ENCODE measurements at places on chromosomes 16 and 17.

DNA sequence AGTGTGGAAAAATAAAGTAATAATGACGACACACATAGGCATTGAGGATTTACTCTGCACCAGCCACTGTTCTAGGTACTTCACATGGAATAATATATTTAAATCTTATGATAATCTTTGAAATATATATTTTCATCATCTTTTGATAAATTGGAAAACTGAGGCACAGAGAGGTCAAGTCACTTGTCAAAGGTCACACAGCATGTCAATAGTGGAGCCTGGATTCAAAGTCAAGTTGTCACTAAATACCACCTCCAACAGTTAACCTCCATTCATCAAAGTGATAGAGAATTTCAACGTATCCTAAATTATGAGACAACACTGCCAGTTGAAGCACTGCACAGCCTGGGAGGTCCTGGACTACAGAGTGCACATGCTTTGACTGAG is 121.7 kb downstream of the IRX5 start:
- no peak for DNase-seq

GRCh38 chr17:38326996-38327792 is 16.6 kb downstream of the GPR179 start:
- DNase-seq: no peak

DNA sequence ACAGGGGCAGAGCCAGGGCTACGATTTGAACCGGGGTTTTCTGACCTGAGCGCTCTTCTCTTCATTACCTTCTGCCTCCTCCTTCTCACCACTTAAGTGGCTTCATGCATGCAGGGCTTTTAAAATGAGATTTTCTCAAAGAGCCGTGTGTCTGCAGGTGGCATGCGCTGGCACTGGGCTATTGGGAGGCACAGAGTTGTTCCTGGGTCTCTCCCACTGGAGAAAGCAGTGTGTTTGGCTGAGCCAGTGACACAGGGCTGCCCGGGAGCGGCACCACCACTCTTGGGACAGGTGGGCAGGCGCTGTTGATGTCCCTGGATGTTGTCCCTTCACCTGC is 218.8 kb upstream of the CHMP6 start:
- no peak for DNase-seq

- DNase-seq: no peak
Measured at GRCh38 chr16:77112746-77113145, 78.2 kb upstream of the MON1B start.

GRCh38 chr16:50542703-50543102 is 5.5 kb upstream of the NKD1 start:
- DNase-seq: no peak

DNA sequence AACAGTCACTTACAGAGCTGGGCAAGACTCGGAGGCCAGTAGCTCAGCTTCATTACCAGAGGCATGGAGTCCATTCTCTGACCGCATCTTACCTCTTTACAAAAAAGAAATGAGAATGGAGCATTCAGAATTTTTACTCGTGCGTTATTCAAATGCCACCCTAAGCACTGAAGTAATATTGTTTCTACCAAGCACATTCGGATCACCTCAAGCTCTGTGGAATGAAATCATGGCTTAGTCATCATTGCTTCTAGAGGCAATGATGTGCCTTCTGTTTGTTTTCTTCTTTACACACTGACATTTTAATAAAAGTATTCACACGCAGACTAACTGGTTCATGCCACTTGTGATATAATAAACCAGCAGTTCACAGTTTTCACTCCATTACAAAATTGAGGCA is 206.8 kb downstream of the PHKB start:
- no peak for DNase-seq

DNA sequence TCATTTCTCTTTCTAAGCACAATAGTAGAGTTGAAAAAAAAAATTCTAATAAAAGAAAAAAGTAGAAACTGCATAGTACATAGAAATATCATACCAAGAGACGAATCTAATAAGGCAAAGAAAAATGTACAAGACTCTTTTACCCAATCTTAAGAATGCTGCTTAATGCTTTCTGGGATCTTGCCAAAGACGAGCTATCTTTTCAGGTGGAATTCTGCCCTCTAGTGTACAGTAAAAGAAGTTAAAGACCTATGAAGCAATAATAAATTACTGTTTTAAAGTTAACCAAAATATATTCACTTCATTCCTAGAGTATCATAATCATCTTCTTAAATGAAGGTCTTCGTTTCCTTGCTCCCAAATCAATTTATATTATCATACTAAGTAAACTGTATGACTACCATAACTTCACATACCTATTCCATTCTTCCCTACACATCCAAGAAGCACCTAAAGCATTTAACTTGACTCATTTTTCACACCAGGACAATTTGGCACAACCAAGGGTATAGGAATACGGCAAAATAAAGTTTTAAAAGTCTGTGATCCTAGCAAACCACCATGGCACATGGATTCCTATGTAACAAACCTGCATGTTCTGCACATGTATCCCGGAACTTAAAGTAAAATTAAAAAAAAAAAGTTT is 47.7 kb downstream of the CFDP1 start:
- DNase-seq: peak; percentile 41

DNA sequence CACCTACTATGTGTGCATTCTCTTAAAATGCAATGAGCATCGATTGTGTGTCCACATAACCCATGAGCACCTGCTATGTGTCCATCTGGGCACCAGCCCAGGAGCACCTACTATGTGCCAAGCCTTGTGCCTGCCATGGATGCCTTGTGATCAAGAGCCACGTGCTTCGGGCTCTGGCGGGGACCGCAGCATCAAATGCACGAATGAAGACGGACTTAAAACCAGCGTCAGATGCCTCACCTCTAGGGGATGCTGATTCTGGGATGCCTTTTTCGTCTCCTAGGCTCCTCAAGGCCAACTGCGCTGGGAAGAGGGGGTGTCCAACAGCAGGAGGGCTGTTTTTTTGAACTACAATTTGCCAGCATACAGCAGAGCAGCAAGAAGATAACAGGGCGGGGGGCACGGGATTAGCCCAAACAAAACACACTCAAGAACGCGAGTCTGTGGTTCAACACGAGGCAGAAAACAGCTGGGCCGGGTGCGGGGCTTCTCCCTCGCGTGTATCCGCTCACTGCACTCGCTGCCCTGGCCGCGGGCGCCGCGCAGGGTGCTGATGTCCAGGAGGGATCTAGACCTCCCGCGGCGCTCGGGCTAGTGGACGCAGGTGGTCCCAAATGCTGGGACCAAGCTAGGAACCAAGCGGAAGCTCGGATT is 1.2 kb upstream of the GLIS2 start:
- DNase-seq: no peak

- DNase-seq: no peak
Measured at GRCh38 chr17:30495586-30495985, 18.4 kb downstream of the GOSR1 start.

DNA sequence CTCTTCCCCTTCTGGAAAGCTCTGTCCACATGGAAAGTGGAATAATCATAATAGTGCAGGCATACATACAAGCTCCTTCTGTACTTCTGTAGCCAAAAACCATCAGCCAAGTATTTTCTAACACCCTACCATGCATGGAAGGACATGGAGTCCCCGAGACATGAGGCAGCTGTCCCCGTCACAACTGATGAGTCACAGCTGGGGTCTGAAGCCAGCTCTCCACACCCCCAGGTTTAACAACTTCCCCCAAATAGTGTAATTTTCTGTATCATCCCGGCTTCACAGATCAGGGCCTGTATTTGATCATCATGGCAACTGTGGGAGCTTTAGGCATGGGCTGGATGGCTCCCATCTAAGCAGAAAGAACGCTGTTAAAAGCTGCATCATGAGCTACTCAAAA is 16.6 kb downstream of the C16orf96 start:
- no peak for DNase-seq

DNA sequence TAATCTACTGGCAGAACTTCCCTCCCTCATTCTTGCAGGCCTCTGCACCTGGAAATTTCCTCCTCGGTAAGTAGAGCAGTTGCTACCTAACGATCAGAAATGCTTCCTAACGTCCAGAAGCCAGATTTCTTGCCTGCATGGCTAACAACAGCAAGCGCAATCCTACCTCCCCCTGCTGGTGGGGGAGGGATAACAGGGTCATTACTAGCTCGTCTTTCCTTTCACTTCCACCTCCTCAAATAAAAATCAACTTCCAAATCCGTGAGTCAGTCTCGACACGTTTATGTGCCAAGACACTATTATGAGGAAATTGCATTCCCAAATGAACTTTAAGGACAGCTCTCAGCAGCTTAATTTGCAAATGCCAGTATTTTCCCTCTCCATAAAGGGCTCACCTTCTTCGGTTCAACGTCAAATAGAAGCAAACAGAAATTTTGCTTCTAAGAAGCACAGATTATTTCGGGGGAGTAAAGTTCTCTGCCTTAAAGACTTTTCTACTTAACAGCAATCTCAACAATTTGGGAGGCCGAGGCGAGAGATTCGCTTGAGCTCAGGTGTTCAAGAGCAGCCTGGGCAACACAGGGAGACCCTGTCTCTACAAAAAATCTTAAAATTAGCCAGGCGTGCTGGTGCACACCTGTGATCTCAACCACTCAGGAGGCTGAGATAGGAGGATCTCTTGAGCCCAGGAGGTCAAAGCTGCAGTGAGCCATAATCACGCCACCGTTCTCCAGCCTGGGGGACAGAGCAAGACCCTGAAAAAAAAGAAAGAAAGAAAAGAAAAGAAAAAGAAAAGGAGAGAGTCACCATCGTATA is 188.6 kb upstream of the PSMD7 start:
- DNase-seq: peak; percentile 38

GRCh38 chr17:50785946-50786570 is 18.7 kb upstream of the ANKRD40CL start:
- peak; percentile 60 for DNase-seq

GRCh38 chr17:10155371-10156076 is 42.9 kb downstream of the GAS7 start:
- DNase-seq: no peak

DNA sequence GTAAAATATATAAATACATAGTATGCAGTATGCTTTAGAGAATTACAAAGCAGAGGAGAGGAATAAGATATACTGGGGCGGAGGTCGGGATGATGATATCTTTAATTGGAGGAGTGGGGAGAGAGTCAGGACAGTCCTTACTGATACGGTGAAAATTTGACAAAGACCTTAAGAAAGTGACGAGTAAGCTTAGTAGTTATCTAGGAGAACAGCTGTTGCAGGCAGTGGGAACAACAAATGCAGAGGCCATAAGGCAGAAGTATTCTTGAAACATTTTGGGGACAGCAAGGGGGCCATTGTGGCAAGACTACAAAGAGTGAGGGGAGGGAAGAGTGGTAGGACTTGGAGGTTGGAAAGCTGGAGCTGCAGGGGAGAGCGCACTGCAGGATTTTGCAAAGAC is 22.3 kb upstream of the CDC6 start:
- DNase-seq: no peak

- peak; percentile 14 for DNase-seq
Measured at GRCh38 chr16:51072591-51072990, 78.5 kb downstream of the SALL1 start.

- no peak for DNase-seq
Measured at GRCh38 chr17:41882756-41883155, 17.5 kb upstream of the KLHL11 start.

DNA sequence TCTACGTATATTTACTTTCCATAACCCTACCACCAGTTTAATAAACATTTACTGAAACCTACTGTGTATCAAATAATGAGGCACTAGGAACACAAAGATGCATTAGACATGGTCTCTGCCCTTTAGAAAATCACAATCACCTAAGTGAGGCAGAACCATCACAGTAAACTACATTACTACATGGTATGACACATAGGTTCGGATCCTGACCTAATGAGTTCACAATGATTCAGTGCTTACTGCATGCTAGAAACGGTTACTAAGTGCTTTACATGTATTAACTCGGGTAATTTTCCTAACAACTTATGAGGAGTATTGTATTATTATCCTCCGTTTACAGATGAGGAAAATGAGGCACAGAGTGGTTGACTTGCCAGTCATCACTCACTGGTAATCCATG is 5.2 kb upstream of the SYNRG start:
- no peak for DNase-seq

- DNase-seq: no peak
Measured at GRCh38 chr16:20676268-20676825, 21.1 kb downstream of the ACSM1 start.

DNA sequence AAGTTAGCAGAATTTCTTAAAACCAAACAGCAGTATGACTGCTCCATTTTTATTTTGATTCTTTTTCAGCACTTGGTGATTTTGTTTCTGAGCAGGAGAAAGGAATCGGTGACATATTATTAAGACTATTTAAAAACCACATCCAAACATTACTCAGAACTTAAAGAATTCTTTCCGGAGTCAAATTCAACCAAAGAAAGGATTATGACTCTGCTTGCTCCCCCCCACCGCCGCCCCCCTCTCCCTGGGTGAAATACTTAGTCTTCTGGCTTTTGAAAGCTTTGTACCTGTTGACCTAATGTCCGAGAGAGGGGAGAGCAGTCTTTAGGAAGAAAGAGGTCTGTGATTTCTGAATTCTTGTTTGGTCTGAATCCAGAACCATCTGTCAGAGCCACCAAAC is 17.9 kb upstream of the COL1A1 start:
- DNase-seq: no peak

DNA sequence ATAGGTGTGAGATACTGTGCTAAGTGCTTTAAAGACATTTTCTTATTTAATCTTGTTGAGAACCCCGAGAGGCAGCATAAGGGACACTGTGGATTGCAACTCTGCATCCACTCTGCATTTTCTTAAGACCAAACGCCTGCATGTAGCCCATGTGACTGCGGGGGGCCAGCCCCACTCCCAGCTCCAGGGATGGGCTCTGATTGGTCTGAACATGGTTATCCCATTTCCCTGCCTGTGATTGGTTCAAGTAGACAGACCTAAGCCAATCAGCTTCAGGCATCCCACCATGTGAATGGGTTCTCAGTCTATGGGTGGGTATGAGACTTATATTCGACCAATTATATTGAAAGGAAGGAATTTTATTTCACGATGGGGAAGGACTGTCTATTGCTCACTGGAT is 33.2 kb upstream of the USP7 start:
- DNase-seq: no peak

- no peak for DNase-seq
Measured at GRCh38 chr17:1646199-1646875, 805 bp upstream of the SCARF1 start.

DNA sequence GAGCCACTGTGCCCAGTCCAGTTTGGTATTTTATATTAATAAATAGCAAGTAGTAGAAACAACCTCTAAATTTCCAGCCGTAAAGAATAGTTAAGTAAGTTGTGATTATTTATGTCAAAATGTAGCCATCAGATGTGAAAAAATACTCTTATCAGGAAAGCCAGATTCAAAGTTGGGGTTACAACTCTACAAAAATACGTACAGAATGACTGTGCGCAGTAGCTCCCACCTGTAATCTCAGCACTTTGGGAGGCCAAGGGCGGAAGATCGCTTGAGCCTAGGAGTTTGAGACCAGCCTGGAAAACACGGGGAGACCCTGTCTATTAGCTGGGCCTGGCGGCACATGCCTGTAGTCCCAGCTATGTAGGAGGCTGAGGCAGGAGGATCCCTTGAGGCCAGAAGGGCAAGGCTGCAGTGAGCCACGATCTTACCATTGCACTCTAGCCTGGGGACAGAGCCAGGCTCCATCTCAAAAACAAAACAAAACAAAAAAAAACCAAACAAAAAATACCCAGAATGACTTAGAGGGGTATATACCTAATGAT is 1.7 kb downstream of the PDP2 start:
- no peak for DNase-seq

GRCh38 chr17:38425031-38425430 is 3.2 kb upstream of the ARHGAP23 start:
- no peak for DNase-seq

GRCh38 chr16:69867784-69868560 is 83.2 kb upstream of the CLEC18A start:
- DNase-seq: no peak

Data from NCI-H2081 (cell line).